ENCODE measurements at places on chromosomes 6 and 20.

- no peak for DNase-seq
Measured at GRCh38 chr20:63898882-63899558, 4.1 kb downstream of the DNAJC5 start.

GRCh38 chr6:143941852-143942627 is 66.0 kb downstream of the PLAGL1 start:
- DNase-seq, result peak; percentile 65

DNA sequence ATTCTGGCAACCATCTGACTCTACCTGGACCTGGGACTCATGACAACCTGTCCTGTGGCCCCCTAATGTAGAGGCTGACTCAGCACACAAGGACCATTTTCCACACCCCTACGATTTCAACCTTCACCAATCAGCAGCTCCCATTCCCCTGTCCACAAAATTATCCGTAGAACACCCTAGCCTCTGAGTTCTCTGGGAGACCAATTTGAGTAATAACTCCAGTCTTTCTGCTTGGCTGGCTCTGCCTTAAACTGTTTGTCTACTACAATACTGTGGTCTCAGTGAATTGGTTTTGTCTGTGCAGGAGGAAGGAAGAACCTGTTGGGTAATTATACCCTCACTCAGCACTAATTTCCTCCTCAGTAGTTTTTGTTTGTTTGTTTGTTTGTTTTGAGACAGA is 99.3 kb upstream of the MRPS10 start:
- DNase-seq, result no peak

GRCh38 chr6:90364286-90364685 is 67.6 kb upstream of the BACH2 start:
- DNase-seq, result no peak

DNA sequence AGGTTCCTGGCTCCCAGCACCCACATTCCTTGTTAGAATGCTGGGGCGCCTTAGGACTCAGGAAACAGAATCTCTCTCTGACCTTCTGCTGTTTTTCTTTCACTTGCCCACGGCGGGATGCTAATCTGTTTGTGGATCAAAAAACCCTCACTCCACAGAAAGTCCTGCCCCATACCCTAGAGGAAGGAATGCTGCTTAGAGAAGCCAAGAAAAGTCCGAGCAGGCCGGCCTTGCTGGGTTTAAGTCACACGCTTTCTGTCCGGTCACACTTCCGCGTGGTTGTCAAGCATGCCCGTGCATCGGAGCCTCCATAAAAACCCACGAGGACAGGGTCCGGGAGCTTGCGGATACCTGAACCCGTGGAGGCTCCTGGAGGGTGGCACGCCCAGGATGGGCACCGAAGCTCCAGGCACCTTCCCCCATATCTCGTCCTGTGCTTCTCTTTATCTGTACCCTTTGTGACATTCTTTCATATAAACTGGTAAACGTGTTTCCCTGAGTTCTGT is 223.1 kb downstream of the NRN1 start:
- DNase-seq, result no peak

GRCh38 chr6:62891065-62891647 is 320.1 kb upstream of the FKBP1C start:
- peak; percentile 27 for DNase-seq

GRCh38 chr6:3137057-3137777 is 18.7 kb downstream of the BPHL start:
- no peak for DNase-seq
